ENCODE measurements at places on chromosomes 5 and 9.
A peak's percentile ranks its signal among the peaks of the same experiment; 100 is the strongest.

GRCh38 chr5:171155621-171156020 lies 153.4 kb upstream of the TLX3 start:
- DNase-seq, result no peak

- no peak for DNase-seq
These were observed 213.6 kb upstream of the KCNN2 start for GRCh38 chr5:114148253-114148652.

DNA sequence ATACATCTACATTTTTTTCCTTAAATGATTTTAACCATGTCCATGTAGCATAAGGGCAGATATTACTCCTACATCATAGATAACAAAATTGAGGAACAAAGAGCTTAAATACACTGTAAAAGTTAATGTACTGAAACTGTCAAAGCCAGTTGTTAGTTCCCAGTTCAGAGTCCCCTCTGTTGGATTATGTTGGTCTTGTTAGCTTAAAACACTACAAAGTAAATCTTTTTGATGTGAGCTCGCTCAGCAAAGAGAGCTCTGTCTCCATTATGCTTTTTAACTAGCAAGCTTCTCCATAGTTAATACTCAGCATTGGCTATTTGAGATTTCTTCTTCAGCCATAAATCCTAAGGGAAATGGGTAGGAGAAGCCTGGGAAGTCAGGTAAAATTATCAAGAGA lies 149.1 kb downstream of the ADAMTS6 start:
- no peak for DNase-seq

- no peak for DNase-seq
These were observed 18.4 kb downstream of the POU5F2 start for GRCh38 chr5:93723005-93723404.

DNA sequence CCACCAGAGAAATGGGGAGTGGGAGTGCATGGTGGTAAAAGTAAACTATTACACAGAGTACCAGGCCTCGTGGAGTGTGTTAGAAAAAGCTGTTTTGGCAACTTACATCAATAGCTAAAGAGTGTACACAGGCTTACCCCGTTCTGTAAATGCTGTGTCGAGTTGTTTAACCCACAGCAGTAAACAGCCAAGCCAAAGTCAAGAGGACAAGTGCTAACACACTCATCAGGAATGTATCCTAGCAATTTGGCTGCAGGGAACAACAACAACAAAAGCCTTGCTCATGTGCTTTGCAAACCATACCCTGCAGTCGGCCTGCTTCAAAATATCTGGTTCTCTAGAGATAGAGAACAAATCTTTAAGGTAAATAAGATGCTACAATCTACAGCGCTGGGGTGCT lies 15.9 kb downstream of the DAP start:
- DNase-seq, result no peak

DNA sequence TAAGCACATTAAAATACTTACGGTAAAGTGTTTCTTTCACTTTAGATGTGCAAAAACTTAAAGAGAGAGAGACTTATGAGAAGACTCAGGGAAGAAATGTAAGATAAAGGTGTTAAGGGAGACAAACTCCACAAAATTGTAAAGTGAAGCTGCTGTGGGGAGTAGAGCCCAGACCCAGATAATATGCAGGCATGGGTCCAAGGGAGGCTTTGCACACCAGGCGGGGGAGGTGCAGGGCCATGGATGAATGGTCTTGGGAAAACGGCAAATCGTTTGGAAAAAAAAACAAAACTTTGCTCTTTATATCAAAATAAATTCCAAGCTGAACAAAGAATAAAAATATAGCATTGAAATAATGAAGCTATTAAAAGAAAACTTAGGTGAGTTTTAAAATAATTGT lies 9.1 kb downstream of the SYK start:
- DNase-seq, result no peak

- DNase-seq, result no peak
These were observed 313.2 kb downstream of the TRIM32 start for GRCh38 chr9:117000196-117000723.

DNA sequence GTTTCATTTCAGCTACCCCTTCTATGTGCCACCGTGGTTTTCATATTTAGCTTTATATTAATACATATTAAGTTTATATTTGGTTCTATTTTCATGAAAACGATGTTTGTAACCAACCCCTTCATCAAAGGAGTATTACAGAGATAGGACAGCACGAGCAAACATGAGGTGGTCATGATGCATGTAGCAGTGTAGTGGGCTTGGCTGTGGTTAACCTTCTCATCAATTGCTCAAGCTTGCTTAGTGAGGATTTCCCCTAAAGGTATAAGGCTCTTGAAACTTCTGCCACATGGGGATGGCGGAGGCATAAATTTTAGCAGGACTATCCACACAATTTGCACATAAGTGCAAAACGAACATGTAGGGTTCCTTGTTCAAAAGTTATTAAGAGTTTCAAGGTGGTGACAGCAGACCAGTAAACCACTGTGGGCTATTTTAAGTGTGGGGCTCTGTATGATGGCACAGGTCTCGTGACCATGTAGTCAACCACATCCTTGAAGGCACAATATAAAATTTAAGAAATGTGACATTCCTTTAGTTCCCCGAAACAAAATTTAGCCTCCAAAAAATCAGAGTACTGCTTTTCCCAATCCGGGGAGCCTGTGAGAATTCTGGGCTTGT lies 24.8 kb downstream of the TMEM174 start:
- DNase-seq, result no peak

DNA sequence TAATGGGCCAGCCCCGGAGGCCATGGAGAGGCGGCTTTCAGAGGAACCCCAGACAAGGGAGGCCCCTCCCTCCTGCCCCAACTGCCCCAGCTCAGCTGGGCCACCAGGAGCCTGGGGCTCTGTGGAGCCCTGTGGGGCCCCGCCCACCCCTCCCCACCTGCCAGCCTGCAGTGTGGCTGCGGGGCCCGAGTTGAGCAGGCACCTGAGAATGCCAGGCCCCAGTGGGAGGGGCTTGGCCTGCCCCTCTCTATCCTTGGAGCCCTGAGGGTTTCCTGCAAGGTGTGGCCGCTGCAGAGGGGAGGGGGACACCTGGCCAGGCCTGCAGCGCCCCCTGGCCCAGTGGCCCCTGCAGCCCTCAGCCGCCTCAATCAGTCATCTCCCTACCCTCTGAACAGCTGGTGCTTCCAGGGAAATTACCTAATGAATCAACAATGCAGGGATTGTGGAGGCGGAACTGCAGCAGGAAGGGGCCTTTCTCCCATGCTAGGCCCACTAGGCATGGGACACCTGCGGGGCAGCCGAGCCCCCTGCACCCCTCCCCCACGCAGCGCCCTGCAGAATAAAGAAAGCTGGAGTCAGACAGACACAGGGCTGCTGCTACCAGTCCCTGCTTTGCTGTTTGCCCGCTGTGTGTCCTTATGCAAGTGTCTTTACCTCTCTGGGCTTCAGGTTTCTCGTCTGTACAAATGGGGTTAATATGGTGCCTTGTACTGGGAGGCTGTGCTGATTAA lies 48.0 kb downstream of the LMX1B start:
- peak; percentile 86 for DNase-seq

DNA sequence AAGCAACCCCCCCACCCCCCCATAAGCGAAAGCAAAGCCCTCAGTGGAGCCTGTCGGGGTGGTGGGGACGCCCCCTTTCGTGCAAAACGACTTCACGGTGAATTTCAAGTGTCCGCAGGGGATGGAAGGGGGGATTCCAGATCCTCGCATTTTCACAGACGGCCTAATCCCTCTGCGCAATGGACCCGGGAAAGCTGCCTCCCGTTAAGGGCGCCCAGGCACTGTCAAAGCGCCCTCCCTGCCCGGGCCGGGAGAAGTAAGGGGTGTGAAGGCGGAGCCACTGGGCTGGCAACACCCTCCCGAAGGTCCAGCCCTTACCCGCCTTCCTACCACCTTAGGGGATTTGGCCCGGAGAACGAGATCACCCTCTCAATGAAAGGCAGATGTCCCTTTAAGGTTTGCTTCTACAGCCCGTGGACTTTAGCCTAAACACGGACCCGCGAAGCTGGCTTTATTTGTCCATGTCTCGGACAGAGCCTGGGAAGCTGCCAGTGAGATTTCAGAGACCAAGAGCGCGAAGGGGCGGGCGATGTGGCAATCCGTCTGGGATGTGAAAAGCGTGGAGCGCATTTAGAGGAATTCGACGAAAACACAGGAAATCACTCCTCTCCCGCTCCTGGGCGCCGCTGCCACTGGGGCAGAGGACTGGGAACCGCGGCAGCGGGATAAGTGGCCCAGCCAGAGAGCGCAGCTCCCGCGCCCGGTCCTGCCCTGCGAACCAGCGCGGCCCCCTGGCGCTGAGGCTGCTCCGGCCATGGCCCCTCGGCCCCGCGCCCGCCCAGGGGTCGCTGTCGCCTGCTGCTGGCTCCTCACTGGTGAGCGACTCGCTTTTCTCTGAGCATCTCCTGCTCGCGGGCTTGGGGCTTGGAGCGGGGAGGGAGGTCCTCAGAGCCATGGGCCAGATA lies at the start of the genes ITGA1 and PELO:
Gene ITGA1 (plus strand): TSS at position 317 of the 905 bp plus-strand sequence. CDS start 438 bp downstream, at position 755.
Gene PELO (plus strand): TSS at position 317 of the 905 bp plus-strand sequence. CDS start 12,479 bp downstream, outside the sequence.
- no peak for DNase-seq

GRCh38 chr9:94850540-94851434 lies 124.3 kb downstream of the AOPEP start:
- no peak for DNase-seq

GRCh38 chr9:69086769-69087168 lies 51.2 kb downstream of the FXN start:
- DNase-seq, result no peak

GRCh38 chr5:149125386-149125891 lies 15.9 kb upstream of the ABLIM3 start:
- DNase-seq, result no peak

DNA sequence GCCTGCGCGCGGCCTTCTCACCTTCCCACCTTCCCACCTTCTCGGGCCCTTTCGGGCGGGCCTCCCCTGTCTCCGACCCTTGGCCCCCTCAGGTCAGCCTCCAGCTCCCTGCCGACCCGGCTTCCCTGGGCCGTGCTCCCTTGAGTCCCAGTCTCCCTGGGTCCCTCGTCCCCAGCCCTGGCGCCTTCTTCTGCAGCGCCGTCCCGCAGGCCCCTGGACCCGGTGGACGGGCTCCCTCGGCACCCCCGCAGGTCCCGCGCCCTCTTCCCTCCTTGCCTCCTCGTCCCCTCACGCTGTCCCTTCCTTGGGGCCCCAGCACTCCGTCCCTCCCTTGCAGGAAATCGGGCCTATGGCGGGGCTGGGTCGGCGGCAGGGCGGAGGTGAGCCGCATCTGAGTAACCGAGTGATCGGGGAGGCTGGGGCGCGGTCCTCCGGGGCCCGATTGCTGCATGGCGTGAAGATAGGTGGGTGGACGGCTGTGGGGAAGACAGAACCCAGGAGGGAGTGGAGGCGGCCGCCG lies 7.6 kb downstream of the ARPC5L start:
- DNase-seq, result no peak

DNA sequence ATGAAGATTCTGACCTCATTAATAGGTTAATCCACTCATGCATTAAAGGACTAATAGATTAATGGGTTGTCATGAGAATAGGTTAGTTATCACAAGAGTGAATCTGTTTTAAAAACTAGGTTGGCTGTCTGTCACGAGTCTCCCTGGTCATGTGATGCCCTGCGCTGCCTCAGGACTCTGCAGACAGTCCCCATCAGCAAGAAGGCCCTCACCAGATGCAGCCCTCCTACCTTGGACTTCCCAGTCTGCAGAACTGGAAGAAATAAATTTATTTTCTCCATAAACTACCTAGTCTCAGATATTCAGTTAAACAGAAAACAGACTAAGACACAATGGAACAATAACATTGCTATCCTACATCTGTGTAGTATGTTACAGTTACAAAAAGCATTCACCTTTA lies 227.4 kb downstream of the ASTN2 start:
- DNase-seq, result no peak

DNA sequence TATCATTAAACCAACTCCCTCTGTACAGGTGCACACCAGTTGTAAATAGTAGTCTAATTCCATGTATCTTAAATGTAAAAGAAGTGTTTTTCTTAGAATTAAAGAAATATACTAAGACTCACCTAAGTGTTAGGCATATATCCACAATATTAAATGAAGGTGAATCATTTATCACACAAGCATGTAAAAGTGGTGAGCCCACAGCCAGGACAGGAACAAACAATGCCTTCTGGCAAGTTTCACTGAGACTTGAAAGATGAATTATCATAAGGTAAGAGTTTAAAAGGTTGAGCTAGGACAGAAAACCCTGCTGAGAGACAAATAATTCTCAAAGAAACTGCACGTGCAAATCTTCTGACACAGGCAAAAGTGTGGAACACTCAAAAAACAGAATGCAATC lies 832.5 kb downstream of the TAF11L14 start:
- no peak for DNase-seq

- no peak for DNase-seq
These were observed 8.4 kb upstream of the CREBRF start for GRCh38 chr5:173047838-173048105.

DNA sequence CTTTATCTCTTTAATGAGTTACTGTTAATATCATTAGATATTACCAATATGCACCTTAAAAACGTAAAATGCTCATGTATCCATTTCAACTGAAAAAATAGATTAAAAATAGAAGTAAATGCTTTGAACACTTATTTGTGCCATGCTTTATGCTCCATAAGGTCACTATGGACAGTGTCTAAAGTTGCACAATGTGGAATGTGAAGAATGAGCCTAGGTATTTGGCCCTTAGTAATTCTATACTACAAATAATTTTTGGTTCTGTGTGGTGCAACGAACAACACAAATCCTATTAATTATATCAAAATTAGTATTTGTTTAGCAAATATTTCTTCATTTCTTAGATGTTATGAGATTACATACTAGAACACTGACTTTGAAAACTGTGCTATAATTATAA lies 469.9 kb upstream of the TUSC1 start:
- no peak for DNase-seq

DNA sequence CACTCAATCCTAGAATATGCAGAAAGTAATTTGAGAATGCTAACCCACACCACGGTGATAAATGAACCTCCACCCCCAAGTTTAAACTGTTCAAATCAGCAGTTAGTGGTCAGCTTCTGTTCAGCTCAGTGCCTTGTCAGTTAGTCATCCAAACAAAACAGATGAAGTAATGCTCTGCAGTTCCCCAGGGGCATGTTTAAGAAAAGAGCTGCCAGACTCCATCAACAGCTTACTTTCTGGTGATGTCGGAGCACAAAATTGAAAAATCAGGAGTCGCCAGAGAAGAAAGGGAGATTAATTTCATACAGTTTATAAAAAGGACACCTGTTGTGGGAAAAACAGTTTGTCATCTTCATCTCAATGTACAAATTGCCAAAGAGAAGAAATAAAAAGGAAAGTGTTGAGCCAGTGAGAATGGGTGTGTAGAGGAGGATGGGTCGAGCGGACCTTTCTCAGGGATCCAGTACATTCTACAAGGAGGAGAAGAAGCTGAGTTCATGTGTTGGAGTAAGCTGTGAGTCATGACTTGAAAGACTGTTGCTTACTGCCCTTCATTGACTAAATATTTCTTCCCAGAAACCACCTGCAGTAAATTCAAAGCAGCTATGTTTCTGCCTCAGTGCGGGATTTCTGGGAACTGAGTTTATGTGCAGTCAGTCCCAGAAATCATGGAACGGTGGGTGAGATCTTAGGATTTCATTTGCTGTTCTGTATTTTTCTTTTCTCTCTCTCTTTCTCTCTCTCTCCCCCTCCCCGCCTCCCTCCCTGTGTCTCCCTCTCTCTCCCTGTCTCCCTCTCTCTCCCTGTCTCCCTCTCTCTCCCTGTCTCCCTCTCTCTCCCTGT lies 13.7 kb downstream of the TRIO start:
- DNase-seq, result peak; percentile 59
